ENCODE measurements at places on chromosomes 5 and 9.

DNA sequence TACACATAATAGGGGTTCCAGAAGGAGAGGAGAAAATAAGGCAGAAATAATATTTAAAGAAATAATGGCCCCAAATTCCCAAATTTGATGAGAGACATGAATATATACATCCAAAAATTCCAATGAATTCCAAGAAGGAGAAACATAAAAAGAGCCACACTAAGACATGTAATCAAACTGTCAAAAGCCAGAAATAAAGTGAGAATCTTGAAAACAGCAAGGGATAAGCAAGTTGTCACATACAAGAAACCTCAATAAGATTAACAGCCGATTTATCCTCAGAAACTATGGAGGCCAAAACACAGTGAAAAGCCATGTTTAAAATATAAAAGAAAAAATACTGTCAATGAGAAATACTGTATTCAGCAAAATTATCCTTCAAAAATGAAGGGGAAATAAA is 14.5 kb downstream of the CATSPER3 start:
- DNase-seq, result no peak

- no peak for DNase-seq
Measured at GRCh38 chr5:155342956-155343355, 329.4 kb downstream of the KIF4B start.

DNA sequence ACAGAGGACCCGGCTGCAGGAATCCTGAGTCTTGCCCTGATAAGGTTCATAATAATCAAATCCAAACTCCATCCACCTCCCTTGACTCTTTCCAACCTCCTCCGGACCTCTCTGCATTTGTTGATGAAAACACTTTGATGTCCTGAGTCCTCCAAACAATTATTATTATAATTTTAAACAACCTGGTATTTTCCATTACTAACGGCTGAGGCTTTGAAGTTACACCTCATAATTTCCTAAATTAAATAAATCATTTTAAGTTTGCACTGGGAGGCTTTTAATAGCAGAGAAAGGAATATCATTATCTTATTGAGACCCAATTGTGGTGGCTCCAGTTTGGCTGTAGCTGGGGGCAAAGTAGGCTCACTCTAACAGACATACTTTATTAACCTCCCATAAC is 9.5 kb downstream of the MSX2 start:
- DNase-seq, result no peak

GRCh38 chr9:136572003-136572827 is 26.4 kb upstream of the NOTCH1 start:
- DNase-seq, result no peak

DNA sequence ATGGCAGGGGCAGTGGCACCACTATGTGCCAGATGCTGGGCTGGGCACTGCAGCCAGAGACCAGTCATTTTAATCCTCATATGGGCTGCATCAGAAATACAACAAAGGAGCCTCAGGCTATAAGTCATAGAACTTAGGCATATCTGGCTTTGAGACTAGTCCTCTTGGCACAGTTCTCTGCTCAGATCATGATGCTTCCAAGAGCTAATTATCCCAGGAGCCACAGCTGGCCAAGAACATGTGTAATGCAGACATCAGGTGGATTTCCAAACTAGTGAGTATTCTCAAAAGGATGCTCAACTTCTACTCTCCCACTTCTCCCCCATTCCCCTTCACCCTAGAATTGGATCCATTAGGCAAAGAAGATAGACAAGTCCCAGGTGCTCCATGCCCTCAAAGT is 562.2 kb upstream of the TRPC7 start:
- no peak for DNase-seq

DNA sequence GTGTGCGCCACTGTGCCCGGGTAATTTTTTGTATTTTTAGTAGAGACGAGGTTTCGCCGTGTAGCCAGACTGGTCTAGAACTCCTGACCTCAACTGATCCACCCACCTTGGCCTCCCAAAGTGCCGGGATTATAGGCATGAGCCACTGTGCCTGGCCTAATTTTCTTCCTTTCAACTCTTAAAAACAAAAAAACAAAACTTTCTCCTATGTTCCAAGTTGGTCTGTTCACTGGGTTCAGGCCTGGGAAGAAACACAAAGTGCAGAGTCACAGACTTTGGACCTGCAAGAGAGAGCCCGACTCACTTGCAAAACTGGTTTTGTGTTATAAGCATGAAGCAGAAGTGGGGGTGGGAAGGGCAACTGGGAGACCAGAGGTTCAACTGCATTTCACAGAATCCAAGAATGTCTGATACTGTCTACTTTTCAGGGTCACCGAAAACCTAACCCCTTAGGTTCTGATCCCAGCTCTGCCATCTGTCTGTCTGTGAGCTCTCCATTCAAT is 5.2 kb upstream of the HDHD3 start:
- no peak for DNase-seq

DNA sequence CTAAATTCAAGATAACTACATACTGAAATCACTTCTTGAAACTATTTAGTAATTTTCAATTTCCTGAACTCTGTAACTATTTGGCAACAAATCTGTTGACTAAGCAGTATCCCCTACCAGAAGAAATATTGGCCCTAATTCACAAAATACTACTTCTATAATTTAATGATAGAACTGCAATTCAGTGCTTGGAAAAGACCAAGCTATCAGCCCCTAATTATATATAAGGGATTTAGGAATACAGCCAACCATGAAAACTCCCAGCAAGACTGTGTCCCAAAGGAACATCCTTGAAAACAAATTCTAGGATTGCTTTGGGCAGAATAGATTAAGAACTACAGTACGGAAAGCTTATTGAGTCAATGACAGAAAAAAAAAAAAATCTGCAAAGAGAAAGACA is 169.2 kb downstream of the RAB3C start:
- DNase-seq, result no peak

- DNase-seq, result peak; percentile 87
Measured at GRCh38 chr5:8386719-8387288, 517.9 kb downstream of the MTRR start.

- DNase-seq, result no peak
Measured at GRCh38 chr9:131517761-131518190, 13.3 kb downstream of the UCK1 start.

- no peak for DNase-seq
Measured at GRCh38 chr9:86308687-86309086, 26.3 kb upstream of the ISCA1 start.

GRCh38 chr9:94937214-94937903 is 210.9 kb downstream of the AOPEP start:
- no peak for DNase-seq

- DNase-seq, result no peak
Measured at GRCh38 chr5:172818081-172818480, 16.0 kb upstream of the ERGIC1 start.

DNA sequence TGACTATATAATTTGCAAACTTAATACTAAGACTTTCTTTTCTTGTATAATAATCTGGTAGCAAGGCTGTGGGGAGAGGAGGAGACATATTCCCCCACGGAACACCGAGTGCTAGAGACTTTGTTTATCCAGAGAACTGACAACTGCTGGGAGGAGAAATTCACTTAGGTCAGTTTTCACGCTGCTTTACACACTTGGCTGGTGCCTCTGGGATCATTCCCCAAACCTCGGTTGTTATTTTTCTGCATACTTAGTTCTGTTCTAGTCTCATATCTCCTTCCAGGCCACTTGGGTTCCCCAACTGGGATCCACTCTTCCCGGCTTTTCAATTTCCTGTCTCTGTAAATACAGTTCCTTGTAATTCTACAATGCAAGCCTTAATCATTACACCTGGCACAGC is 238.2 kb upstream of the ADAMTS16 start:
- no peak for DNase-seq

GRCh38 chr9:133682818-133683585 is 46.8 kb downstream of the DBH start:
- no peak for DNase-seq

GRCh38 chr9:37990404-37991015 is 78.5 kb downstream of the SHB start:
- no peak for DNase-seq

DNA sequence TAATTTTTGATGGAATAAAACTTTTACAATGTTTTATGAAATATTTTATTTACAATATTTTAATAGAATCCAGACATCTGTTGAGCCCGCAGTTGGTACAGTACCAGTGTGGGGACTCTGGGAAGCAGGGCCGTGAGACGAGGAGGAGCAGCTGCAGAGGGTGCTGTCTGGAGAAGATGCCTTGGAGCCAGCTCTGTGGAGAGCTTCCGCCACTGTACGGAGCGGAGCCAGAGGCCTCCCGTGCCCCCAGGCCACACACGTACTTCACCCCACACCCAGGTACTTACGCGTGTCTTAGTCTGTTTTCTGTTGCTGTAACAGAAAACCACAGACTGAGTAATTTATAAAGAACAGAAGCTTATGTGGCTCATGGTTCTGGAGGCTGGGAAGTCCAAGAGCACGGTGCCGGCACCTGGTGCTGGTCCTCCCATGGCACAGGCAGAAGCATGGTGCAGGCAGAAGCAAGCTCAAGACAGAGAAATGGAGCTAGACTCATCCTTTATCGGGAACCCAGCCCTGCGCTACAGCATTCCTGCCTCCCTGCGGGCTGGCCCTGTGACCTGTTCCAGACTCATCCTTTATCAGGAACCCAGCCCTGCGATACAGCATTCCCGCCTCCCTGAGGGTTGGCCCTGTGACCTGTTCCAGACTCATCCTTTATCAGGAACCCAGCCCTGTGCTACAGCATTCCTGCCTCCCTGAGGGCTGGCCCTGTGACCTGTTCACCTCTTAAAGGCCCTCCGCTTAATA is 23.3 kb downstream of the CEP72 start:
- DNase-seq, result no peak

DNA sequence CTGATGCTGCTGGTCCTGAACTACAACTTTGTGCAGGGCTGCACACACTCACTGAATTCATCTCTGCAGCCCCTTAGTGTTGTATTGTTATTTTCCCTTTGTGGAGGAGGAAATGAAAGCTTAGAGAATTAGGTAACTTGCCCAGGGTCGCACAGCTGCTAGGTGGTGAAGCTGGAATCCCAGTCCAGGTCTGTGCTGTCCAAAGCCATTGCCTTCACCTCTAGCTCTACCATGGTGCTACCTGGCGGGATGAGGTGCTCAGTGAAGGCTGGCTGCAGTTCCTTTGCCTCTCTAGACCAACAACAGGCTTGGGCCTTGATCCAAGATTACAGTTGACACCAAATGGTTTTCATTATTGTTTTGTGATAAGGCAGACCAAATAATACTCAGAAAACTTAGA is 177.8 kb upstream of the PITX1 start:
- DNase-seq, result no peak

DNA sequence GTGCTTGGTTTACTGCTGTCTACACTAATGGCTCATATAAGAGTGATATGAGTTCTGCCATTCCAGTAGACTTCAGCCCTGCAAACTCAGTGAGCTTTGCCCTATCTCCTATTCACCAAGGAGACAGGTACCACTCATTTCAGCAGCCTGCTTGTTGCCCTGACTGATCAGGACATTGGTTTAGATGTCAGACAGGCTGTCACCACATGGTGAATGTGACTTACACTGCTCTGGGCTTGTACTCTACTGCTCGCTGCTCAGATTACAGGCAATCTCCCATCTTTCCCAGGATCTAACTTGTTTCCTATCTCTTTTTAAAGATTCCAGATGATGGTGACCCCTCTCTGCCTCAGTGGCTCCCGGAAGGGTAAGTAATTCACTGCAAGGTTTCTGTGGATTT is 123.3 kb upstream of the RUSC2 start:
- no peak for DNase-seq

DNA sequence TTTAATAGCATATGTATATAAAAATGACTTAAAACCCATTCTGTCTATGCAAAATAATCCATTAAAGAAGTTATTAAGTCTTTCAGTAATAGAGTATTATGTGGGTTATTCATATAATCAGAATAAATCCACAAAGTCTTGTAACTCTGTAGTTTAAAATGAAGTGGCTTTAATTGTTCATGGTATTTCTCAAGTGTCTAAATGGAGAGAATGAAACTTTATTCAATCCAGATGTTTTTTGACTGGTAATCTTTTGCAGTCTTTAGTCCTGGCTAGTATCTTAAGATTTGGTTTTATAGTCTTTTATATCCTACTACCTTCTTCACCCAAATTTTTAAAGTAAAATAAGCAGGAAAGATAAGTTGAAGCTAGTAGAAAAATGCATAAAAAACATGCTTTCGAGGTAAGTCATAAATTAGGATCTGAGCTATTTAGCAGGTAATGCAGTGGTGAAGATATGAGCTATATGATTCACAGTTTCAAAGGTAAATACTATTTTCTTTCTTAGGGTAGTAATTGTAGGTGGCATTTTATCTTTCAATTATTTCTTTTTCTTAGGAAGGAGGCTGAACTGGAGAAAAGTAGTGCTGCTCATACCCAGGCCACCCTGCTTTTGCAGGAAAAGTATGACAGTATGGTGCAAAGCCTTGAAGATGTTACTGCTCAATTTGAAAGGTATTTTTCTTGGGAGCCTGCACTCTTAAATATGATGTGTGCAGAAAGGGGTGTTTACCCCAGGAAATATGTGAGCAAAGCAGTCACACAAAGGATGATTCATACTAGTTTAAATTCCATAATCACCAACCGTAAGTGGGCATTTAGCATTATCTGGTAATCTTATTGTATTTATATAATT is 17.9 kb downstream of the HMMR start:
- no peak for DNase-seq

DNA sequence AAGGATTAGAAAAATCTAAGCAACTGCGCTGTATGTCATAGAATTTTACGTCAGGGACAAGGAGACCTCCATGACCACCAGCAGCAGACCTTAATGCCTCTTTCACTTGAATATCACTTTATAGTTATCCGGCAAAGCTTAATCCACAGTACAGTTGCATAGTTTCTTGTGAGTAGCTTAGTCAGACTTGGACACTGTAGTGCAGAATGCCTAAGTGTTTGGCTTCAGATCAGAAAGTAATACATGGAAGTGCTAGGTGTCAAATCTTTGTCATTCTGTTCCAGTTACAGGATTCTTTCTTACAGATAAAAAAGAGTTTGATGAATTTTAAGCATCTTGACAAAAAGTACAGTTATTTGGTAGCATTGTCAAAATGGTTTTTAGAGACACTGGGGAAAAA is 239.9 kb upstream of the PAPPA start:
- no peak for DNase-seq

- DNase-seq, result no peak
Measured at GRCh38 chr9:105911104-105911911, 217.0 kb downstream of the TMEM38B start.

- DNase-seq, result no peak
Measured at GRCh38 chr5:64506567-64507263, 900 bp downstream of the RGS7BP start.

DNA sequence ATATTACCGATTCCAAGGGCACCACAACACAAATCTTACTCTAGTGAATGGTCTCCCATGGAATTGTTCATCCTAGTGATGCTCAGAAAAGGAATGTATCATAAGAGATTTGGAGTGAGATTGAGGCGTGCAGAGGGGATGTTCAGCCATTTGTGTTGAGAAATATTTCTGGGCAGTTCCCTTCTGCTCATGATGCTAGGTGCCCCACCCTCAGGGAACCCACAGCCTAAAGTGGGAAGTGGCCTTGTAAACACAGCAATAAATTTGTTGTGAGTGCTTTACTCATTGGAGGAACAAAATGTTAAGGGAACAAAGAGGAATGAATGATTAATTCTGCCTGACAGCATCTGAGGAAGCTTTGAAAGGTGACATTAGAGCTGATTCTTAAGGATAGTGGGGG is 129.9 kb downstream of the TLE4 start:
- no peak for DNase-seq

GRCh38 chr9:15127831-15128230 is 179.2 kb downstream of the TTC39B start:
- DNase-seq, result no peak

Measured in NCI-H774 (cell line).